Activated T-helper 1 cell treated with anti-CD3 and anti-CD28 coated beads, Interleukin-2, amount 50 U/mL, for 16 hours (primary cell): ENCODE measurements at places on chromosomes 11 and 22.

- no peak for DNase-seq
Measured at GRCh38 chr22:37032134-37032534, 12.6 kb downstream of the MPST start.

GRCh38 chr11:20601221-20601914 lies 2.0 kb downstream of the SLC6A5 start:
- DNase-seq: no peak

GRCh38 chr11:103601225-103601846 lies 435.1 kb upstream of the DDI1 start:
- DNase-seq: no peak

DNA sequence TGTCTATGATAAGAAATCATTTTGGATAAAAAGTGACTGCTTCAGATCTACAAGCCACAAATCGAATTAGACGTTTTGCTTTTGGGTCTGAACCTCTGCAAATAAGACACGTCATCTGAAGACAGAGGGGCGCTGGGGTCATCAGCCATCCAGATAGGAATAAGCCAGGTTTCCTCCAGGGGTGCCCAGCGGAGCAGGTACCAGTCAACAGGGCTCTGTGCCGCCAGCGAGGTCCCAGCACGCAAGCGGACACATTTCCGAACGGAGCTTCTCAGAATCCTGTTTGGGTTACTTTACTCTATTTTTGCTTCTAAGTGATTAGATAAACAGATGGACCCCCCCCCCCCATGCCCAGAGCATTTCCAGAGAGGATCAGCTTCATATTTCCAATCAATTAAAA lies 873.8 kb downstream of the BRD1 start:
- no peak for DNase-seq

- DNase-seq: no peak
Measured at GRCh38 chr11:64415286-64415685, 56.3 kb downstream of the RPS6KA4 start.

GRCh38 chr11:10688401-10688800 lies 5.2 kb downstream of the IRAG1 start:
- no peak for DNase-seq

- DNase-seq: no peak
Measured at GRCh38 chr22:28921585-28921879, 38.2 kb downstream of the ZNRF3 start.

DNA sequence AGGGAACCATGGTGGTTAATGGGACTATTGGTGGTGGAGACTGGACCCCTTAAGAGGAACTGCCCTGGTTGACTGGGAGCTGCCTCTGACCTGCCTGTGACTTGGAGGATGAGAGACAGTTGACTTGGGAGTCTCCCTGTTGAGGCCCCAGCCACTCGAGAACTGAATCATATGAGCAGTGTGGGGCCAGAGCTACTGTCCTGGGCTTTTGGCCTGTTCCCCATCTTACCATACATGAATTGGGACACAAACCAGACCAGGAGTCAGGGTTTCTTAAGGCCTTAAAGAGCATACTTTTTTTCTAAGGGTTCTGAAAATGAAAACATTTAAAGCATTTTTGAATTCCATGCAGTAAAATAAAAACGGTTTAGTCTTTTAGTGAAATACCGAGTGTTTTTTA lies 92.8 kb downstream of the TEAD1 start:
- no peak for DNase-seq

GRCh38 chr11:123151796-123152195 lies 43.3 kb downstream of the CLMP start:
- DNase-seq: no peak

GRCh38 chr22:32761251-32761903 lies 40.1 kb upstream of the TIMP3 start:
- DNase-seq: no peak

DNA sequence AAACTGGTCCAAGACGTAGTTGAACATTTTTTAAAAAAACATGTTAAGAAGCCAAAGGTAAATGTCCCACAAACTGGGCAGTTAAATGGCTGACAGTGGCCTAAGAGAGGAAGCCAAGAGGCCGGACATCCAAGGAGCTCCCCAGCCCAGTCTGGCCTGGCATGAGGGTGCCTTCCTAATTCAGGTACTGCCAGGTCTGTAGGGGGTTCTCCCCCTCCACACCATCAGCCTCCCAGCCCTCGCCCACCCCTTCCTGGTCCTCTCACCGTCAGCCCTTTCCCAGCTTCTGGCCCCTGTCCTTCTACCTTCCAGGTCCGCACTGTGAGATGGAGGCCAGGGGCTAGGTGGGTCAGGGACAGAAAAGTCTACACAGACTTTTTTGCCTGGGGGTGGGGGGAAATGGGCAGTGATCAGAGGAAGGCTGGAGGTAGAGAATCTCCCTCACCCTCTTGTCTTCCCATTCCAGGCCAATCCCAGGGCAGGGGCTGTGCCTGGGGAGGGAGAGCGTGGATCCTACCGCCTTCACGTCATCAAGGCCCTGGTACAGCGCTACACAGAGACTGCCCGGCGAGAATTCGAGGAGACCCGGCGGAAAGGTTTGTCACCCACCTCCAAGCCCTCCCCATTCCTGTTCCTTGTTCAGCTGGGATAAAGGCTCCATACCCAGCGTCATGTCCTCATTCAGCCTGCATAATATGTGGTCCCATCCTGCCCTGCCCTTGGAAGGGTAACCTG lies 6.0 kb downstream of the ART5 start:
- DNase-seq: no peak
